Kidney (tissue), 22 donors: ENCODE measurements at places on chromosomes 1 and 21. TPM values are rescaled to one million over a fixed set of nuclear protein-coding genes. Genes with fewer than 3 reads are reported as not detected.

Gene DMRTA2
- total RNA-seq = not detected

Gene FOXD3
- 0.31 TPM for total RNA-seq

Gene SLAMF7
- total RNA-seq = 13.9 TPM

DNA sequence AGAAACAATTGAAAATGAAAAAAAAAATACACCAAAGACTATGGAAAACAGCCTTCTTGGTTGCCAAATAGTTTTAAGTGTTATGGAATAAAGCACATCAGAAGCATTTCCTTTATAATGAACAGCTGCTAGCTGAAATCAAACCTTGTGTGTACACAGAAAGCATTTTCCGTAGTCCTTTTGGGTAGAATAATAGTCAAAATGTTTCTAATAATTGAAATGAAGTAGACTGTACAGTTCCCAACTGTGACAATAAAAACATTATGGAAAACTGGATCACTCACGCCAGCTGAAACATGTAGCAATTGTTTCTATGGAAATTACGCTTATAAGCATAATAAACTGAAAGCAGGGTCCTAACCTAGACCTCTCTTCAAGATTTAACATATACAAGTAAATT lies 856.3 kb upstream of the B3GALT2 start:
- no peak overlapping the region for H3K27ac ChIP-seq
- peak; percentile 18 for DNase-seq
- no peaks in the 10 kb centered on the region for H3K4me1 ChIP-seq
- H3K4me3 ChIP-seq = no peak overlapping the region
- H3K27me3 ChIP-seq = no peaks in the 10 kb centered on the region

DNA sequence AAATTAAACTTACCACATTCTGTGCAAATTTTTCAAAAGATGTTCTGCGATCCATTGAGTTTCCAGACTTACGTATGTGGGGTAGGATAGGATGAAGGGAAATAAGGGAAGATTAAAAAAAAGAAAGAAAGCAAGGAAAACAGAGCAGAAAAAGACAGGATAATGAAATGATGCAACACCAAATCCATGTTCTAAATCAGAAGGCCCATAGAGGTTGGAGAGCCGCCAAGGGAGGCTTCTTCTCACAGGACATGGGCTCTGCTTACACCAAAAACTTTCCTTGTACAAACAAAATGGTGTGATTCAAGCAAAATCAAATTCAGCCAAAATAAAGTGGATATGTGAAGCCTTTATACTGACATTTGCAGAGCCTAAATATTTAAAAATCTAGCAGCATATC lies 189.5 kb upstream of the GREM2 start:
- no peaks in the 10 kb centered on the region for H3K36me3 ChIP-seq
- DNase-seq = no peak
- no peaks in the 10 kb centered on the region for H3K27me3 ChIP-seq
- no peak overlapping the region for H3K4me3 ChIP-seq
- no peaks in the 10 kb centered on the region for H3K4me1 ChIP-seq
- no peak overlapping the region for H3K27ac ChIP-seq

DNA sequence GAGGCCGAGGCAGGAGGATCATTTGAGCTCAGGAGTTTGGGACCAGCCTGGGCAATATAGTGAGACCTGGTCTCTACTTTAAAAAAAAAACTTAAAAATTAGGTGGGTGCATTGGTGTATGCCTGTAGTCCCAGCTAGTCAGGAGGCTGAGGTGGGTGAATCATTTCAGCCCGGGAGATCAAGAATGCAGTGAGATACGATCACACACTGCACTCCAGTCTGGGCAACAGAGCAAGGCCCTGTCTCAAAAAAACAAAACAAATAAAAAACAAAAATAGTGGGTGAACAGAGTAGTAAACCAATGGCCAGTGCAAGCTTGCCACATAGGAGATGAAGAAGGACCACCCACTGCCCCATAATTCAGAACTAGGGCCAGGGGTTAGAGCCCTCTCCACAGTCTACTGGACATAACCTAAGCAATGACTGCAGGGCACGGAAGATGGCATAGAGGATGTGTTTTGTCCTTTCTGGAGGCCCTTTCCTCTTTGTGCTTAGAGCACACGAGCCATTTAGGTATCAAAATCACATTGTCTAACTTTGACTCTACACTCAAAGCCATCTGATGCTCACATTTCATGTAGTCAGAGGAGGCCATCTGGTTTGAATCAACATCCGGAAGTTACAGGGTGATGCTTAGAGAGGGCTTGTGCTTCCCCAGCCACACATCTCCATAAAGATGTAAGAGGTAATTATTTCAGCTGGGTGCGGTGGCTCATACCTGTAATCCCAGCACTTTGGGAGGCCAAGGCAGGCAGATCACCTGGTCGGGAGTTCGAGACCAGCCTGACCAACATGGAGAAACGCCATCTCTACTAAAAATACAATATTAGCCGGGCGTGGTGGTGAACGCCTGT lies 12.6 kb downstream of the CD2 start:
- no peak for DNase-seq
- H3K27me3 ChIP-seq = no peaks in the 10 kb centered on the region
- no peaks in the 10 kb centered on the region for H3K4me1 ChIP-seq
- no peak overlapping the region for H3K27ac ChIP-seq
- H3K4me3 ChIP-seq = no peak overlapping the region

- H3K36me3 ChIP-seq = no peaks in the 10 kb centered on the region
- no peaks in the 10 kb centered on the region for H3K27me3 ChIP-seq
- peak overlapping the region; percentile 93 for H3K4me3 ChIP-seq
- no peaks in the 10 kb centered on the region for H3K4me1 ChIP-seq
- DNase-seq = peak; percentile 83
Observed at GRCh38 chr1:151612501-151613281, 841 bp downstream of the SNX27 start.

- H3K36me3 ChIP-seq = no peaks in the 10 kb centered on the region
- H3K4me3 ChIP-seq = no peak overlapping the region
- DNase-seq = no peak
- no peaks in the 10 kb centered on the region for H3K4me1 ChIP-seq
- H3K27ac ChIP-seq = no peak overlapping the region
Observed at GRCh38 chr1:15764269-15764764, 5.7 kb downstream of the FBLIM1 start.

DNA sequence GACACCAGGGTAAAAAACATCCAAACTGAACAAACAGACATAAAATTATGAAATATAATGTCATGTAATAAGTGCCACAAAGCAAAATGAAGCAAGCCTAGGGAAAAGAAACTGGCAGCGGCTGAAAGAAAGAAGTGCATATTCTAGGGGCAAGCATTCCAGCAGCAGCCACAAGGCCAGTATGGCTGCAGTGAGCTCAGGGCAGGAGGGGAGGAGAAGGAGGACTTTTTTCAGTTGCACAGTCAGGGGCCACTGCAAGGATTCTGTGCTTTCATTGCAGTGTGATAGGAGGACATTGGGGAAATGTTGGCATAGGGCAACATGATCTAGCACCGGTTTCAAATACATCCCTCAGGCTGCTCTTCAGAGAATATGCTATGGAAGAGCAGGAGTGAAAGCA lies 263.8 kb downstream of the NEGR1 start:
- H3K27ac ChIP-seq = no peak overlapping the region
- DNase-seq = no peak
- H3K36me3 ChIP-seq = no peaks in the 10 kb centered on the region
- H3K4me1 ChIP-seq = no peaks in the 10 kb centered on the region
- H3K4me3 ChIP-seq = no peak overlapping the region

- no peaks in the 10 kb centered on the region for H3K27me3 ChIP-seq
- no peak overlapping the region for H3K27ac ChIP-seq
- H3K36me3 ChIP-seq = no peaks in the 10 kb centered on the region
- no peak for DNase-seq
- H3K4me3 ChIP-seq = no peak overlapping the region
- no peaks in the 10 kb centered on the region for H3K4me1 ChIP-seq
Observed at GRCh38 chr1:40621821-40622450, 43.5 kb downstream of the RIMS3 start.

GRCh38 chr1:112256411-112256810 lies 139.6 kb upstream of the CTTNBP2NL start:
- no peaks in the 10 kb centered on the region for H3K36me3 ChIP-seq
- no peaks in the 10 kb centered on the region for H3K27me3 ChIP-seq
- H3K4me3 ChIP-seq = no peak overlapping the region
- H3K4me1 ChIP-seq = no peaks in the 10 kb centered on the region
- no peak for DNase-seq

DNA sequence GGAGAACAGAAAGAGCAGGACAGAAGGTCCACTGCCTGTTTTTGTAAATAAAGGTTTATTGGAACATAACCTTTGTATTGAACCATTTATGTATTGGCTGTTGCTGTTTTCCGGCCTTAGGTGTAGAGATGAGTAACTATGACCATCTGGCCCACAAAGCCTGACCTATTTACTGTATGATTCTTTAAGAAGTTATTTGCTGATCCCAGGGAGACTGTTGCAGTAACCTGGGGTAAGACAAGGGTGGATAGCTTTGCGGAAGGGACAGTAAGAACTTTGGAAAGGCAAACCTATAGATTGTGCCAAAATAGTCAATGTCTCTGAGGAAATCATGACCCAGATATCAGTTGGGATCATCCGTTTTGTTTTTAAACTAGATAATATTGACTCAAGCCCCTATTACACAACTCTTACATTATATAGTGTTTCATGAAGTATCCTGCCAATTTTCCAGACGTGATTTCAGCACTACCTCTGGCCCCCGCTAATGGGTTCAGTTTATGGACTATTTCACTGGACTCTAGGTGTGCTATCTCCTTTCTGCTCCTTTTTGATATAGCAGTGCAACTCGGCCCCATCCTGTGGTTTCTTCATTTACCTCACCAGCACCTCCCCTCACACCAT lies 20.8 kb upstream of the TLCD4 start:
- DNase-seq = no peak
- no peak overlapping the region for H3K27ac ChIP-seq
- no peaks in the 10 kb centered on the region for H3K27me3 ChIP-seq
- no peaks in the 10 kb centered on the region for H3K36me3 ChIP-seq
- no peak overlapping the region for H3K4me3 ChIP-seq

GRCh38 chr1:238552271-238552670 lies 661.5 kb upstream of the ZP4 start:
- no peak overlapping the region for H3K27ac ChIP-seq
- no peaks in the 10 kb centered on the region for H3K4me1 ChIP-seq
- H3K4me3 ChIP-seq = peak overlapping the region; percentile 30
- DNase-seq = no peak
- no peaks in the 10 kb centered on the region for H3K36me3 ChIP-seq

GRCh38 chr21:45074818-45075595 lies 627 bp downstream of the ADARB1 start:
- peak overlapping the region; percentile 42 for H3K27ac ChIP-seq
- no peaks in the 10 kb centered on the region for H3K36me3 ChIP-seq
- H3K27me3 ChIP-seq = peaks cover 7% of the 10 kb centered on the region
- H3K4me3 ChIP-seq = peak overlapping the region; percentile 30

DNA sequence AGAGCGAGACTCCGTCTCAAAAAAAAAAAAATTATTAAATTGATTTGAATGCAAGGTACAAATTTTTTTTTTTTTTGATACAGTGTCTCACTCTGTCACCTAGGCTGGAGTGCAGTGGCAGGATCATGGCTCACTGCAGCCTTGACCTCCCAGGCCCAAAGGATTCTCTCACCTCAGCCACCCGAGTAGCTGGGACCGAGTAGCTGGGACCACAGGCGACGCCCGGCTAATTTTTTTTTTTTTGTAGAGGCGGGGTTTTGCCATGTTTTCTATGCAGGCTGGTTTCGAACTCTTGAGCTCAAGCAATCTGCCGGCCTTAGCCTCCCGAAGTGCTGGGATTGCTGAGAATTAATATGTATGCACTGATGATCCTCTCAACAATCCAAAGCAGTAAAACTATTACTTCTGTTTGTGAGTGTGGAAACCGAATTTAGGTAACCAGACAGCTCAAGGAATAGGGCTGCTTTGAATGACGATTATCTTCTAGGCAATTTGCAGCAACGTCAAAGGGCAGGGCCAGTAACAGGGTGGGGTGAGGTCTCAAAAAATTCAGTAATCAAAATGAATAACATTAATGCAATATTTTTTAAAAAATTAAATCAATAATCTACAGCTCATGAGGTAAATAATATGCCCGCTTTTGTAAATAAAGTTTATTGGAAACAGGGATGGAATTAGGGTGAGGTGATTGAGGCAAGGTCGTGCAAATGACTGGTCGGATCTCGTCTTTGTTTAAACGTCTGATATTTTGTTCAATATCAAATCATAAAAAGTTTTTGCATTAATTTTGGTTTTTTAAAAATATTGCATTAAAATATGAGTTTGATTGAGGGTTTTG lies 1.2 kb downstream of the CLSPN start:
- DNase-seq = no peak
- no peaks in the 10 kb centered on the region for H3K36me3 ChIP-seq
- no peaks in the 10 kb centered on the region for H3K27me3 ChIP-seq
- H3K4me1 ChIP-seq = no peaks in the 10 kb centered on the region
- H3K27ac ChIP-seq = peak overlapping the region; percentile 80

- no peaks in the 10 kb centered on the region for H3K4me1 ChIP-seq
- DNase-seq = no peak
- H3K27me3 ChIP-seq = no peaks in the 10 kb centered on the region
- H3K27ac ChIP-seq = no peak overlapping the region
Observed at GRCh38 chr1:235586413-235586812, 63.2 kb downstream of the GNG4 start.

DNA sequence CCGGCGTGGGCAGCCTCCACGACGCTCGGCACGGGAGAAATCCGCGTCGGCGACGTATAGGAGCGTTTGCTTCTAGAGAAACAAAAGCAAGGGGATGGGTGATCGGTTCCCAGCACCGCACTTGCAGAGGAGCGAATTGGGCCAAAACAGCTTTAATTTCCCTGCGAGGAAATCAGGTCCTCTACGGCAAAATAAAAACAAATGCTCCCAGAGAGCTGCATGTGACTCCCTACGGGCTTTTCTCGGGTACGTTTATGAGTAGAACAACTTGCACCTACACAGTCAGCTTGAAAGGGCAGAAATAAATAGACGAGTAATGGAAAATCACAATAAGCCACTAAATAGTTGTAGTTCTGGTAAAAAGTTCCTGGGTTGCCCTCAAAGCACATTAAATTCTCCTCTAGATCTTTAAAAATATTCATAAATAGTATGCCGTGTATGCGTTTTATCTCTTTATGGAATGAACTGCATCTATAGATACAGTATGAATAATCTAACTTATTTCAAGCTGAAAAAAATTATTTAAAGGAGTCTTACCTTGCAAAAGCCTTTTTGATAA lies 1.2 kb downstream of the NHLH2 start:
- H3K27ac ChIP-seq = no peak overlapping the region
- H3K4me1 ChIP-seq = no peaks in the 10 kb centered on the region
- no peak for DNase-seq

DNA sequence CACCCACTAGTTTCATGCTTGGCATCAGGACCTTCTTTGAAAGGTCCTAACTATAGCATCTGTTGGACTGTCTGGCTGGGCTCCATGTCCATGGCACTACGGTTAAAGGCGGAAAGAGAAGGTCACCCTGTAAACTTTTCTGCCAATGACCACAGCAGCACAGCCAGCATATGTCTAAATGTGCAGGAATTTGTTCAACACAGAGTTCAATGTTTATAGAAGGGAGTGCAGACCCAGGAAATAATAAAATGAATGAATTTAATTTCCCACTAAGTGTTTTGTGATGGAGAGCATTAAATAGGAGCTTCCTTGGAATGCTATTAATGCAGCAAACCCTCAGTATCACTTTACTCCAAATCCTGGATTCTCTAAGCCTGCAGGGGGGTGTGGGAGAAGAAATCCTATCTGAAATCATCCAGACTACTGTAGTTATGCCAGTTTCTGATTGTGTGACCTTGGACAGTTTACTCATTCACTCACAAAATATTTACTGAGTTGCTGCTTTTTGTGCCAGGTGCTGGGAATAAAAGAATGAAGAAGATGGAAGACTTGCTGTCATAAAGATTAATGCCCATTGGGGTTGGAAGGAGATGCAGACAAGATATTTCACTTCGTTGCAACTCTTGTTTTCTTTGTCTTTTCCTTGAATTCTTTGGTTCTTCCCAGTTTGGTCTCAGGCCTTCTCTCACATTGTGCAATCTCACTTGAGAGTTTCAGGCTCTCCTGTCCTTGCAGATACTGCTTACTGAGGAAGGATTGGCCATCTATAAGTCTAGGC lies 195.0 kb downstream of the ROR1 start:
- no peak overlapping the region for H3K4me3 ChIP-seq
- no peaks in the 10 kb centered on the region for H3K36me3 ChIP-seq
- DNase-seq = no peak
